Skeletal muscle cell (primary cell): ENCODE measurements at places on chromosomes 3 and 15.

- DNase-seq, result peak; percentile 11
These were observed 49.9 kb downstream of the KY start for GRCh38 chr3:134600685-134601463.

GRCh38 chr15:63255489-63255990 is 21.9 kb upstream of the APH1B start:
- no peak for DNase-seq

DNA sequence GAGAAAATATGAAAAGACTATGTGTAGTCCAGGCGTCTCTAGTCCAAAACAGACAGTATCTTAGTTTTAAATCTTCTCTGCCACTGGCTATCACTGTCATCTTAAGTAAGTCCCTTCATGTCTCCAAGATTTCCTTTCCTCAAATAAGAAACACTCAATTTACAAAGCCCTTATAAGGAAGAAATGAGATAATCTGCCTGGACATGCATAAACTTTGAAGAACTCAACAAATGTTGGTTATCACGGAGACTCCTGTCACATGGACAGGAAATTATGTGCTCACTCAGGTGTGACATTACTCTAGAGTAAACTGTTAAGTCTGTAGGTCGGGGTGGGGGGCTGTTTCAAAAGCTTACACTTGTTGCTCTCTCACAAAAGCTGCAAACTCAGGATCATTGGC is 91.9 kb downstream of the IMPG2 start:
- DNase-seq, result no peak

DNA sequence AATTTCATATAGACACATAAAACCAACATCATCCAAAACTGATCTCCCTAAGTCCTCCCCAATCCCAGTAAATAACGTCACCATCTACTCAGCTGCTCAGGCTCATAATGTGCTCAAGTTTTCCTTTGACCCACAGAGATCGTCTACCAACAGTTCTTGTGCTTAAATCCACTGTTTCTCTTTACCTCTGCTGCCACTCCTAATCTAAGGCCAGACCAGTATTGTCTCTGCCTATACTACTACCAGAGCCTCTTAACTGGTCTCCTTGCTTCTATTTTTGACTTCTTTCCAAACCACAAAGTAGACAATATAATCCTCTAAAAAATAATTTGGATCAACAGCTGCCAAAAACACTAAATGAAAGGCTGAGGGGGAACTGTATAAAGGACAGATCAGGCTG is 65.3 kb downstream of the CLASP2 start:
- DNase-seq, result no peak

DNA sequence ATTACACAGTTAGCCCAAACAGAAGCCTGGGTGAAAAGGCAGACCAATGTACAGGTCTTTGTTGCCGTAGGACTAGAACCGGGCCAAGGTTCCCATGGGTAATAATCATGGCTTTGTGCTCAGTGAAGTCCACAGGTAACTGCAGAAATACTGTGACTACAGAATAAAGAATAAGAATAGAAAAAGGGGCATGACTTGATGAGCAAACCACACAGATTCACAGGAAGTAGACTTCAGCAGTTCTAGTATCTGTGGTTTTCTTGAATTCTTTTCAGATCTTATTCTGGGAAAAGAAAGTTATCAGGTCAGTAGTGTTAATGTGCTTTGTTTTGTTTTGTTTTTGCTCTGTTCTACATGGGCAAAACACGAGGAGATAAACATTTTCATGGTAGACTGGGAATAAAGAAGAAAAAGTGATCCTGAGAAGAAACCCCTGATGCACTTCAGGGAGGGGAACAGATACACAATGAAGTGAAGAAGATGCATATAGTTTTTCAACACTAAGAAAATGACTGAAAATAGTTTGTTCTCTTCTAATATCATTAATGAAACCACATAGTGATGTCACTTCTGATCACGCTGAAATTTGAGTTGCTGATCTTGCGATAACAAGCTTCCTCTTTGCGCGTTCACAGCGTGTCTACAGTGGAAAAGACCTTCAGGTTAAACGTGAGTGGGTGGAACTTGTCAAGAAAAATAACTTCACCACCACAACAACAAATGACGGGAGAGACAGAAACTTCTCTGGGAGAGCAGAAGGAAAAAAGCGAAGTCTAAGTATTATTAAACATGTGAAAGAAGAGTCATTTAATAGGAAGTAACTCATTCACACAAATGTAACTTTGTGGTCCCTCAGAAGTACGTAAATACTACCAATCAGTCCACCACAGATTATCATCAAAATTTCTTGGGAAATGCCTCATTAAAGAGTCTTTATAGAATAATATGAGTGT is 315.8 kb upstream of the SATB1 start:
- DNase-seq, result no peak

- no peak for DNase-seq
These were observed 3.7 kb downstream of the SORD start for GRCh38 chr15:45026651-45027190.

DNA sequence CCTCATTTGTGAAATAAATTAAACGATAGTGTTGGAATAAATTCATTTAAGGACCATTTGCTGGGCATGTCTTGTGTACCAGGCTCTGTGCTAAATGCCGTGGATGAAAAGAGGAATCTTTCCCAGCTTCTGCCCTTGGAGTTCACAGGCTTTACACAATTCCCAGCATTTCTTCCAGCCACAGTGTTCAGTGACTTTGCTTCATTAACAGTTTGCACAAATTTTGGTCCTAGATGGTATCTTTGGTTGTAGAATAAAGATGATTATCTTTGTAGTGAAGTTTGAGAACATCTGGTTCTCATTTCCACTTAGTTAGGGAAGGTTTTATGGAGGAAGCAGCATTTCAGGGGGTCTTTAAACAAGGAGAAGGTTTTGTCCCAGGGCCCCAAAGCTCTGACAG is 100.1 kb downstream of the LRTM1 start:
- DNase-seq, result no peak

DNA sequence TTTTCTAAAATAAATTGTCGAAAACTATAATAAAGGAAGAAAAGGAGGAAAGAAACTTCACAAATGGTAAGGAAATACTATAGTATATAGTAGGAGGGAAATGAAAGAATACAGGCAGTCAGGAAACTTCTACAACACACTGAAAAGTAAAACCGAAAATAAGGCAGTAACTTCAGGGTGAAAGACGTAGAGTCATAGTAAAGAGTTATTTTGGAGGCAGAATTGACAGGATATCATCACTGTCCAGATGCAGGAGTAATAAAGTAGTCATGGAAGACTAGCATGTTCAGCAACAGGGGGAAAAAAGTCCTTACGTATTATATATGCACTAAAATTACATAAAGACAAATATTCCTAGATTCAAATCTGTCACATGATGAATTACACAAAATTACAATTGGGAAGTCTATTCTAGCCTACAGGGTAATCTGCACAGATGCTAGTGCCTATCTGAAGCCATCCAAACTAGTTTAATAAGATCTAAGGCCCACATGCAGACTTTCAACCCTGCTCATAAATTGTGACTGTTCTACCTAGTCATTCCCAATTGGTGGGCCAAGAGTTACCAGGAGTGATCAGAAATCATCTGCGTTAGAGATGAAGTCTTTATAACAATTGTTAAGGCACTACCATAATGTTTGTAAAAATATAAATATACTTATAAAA is 14.0 kb downstream of the VPS13C start:
- DNase-seq, result no peak

DNA sequence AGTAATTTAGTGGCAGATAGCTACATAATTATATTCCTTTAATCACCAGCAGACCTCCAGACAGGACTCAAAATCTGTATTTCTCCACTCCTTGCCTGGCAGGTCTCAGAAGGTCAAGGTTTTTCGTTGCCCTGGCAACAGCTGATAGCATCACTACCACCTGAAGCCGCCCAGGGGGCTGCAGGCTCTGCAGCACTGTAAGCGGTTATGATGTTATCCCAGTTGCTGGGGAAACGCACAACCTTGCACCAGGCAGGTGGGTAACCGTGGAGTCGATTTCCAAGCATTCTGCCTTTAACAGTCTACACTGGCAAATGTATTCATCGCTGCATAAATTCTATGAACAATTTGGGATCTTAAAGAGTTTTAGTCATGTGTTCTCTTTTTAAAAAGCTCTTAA is 756.3 kb downstream of the NTRK3 start:
- DNase-seq, result no peak

- DNase-seq, result no peak
These were observed 123.3 kb upstream of the PLXNA1 start for GRCh38 chr3:126859415-126860246.

DNA sequence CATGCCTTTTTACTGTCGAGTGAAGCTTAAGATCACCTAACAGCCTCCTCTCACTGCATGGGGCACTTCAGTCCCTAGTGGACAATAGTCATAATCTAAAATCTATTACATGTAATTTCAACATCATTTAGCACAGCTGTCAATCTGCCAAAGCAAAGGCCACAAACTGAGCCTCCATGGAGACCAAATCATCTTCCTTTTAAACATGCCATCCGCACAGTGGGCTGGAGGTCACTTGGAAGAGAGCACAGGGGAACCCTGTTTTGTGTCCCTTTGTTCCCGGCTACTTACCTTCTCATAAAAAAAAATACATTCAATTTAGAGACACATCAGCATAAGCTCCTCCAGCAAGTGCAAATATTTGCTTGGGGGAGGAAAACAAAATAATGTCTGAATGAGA is 167.3 kb downstream of the SQOR start:
- no peak for DNase-seq

DNA sequence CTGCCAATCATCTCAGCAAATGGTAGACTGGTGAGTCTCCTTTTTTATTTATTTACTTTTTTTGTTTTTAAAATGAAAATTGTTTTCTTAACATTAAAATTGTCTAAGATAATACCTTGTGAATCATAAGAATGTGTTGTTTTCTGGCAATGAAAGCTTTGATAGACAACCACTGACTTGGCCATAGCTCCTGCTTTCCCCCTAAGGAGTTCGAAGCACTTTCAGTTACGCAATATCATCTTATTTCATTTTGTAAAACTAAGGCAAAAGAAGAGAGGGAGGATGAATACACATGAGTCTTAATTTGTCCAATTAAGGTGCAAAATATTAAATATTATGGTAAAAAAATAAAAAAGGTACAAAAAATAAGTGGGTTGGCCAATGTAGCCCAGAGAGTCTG is 74.8 kb upstream of the PLCL2 start:
- DNase-seq, result peak; percentile 36

- no peak for DNase-seq
These were observed 101.3 kb downstream of the LRRK1 start for GRCh38 chr15:101020451-101020850.

DNA sequence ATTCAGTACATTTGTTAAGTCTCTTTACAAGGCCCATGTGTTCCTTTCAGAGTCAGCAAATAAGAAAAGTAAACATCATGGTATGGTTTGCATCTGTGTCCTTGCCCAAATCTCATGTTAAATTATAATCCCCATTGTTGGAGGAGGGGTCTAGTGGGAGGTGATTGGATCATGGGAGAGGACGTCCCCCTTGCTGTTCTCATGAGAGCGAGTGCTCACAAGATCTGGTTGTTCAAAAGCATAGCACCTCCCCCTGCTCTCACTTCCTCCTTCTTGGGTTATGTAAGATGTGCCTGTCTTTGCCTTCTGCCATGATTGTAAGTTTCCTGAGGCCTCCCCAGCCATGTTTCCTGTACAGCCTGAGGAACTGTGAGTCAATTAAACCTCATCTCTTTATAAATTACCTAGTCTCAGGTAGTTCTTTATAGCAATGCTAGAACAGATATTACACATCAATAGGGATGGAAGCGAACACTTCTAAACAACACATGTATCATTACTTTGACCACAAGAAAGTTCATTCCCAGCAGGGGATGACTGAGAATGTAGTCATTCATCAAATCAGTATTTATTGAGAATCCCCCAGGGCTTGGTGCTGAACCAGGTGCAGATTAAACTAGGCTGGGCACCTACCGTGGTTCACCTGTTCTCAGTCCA is 4.1 kb downstream of the EFCAB12 start:
- no peak for DNase-seq
